ENCODE measurements at places on chromosomes 5 and 9.

- DNase-seq: no peak
- peaks cover 6% of the 10 kb centered on the region for H3K27me3 ChIP-seq
- no peak overlapping the region for H3K4me3 ChIP-seq
- no peaks in the 10 kb centered on the region for H3K4me1 ChIP-seq
Observed at GRCh38 chr5:125043781-125044391, 297.4 kb upstream of the ZNF608 start.

DNA sequence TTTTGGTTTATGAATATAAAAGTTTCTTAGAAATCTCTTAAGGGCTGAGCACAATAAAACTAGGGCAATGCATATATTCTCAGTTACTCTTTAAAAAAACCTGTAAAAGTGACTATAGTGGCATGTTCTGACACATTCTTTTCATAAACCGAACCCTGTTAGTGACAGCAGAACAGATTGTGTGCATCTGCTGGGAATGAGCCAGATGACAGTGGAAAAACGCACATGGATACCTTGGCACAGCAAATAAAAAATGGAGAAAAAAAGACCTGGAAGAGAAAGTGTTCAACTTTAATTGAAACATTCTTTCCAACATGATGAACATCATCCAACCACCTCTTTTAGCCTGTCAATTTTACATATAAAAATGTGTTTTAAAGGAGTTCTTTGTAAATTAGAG, 12.7 kb downstream of the MEF2C start:
- H3K27ac ChIP-seq: no peak overlapping the region
- H3K27me3 ChIP-seq: no peaks in the 10 kb centered on the region
- H3K4me1 ChIP-seq: peaks cover 12% of the 10 kb centered on the region
- DNase-seq: no peak

- H3K27ac ChIP-seq: no peak overlapping the region
- H3K36me3 ChIP-seq: no peaks in the 10 kb centered on the region
- DNase-seq: no peak
- H3K4me1 ChIP-seq: no peaks in the 10 kb centered on the region
Observed at GRCh38 chr5:151764801-151765200, 6.4 kb upstream of the ATOX1 start.

DNA sequence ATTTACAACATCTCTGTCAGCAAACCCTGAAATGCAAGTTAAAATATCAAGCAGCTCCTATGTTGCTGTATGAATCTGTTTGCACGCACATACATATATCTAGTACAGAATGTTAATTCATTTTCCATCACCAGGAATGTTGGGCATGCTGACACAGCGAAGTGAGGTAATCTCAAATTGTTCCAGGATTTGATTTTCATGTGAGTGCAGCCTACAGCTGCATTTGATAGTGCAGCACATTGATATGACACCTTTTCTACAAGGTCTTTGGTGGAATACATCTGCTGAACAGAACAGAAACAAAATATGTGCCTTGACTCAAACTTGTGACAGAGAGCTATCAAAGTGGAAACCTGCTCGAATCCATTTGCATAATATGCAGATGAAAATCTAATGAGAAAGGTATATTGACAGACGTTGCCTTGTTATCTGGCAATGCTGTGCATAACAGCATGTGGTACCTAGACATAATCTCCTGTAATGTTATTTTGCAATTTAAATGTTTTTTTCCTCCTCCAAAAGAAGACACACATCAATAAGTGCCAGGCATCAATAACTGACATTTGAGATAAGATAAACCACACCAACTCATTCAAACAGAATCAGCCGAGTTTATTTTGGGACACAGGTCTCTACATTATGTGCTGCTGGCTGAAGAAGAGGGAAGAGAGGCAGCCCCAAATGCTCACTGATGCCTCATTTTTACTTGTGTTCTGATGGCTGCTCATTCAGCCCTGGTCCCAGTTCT, 512.2 kb downstream of the ZNF608 start:
- no peaks in the 10 kb centered on the region for H3K4me1 ChIP-seq
- DNase-seq: no peak
- H3K36me3 ChIP-seq: no peaks in the 10 kb centered on the region
- H3K27me3 ChIP-seq: no peaks in the 10 kb centered on the region
- H3K27ac ChIP-seq: no peak overlapping the region

DNA sequence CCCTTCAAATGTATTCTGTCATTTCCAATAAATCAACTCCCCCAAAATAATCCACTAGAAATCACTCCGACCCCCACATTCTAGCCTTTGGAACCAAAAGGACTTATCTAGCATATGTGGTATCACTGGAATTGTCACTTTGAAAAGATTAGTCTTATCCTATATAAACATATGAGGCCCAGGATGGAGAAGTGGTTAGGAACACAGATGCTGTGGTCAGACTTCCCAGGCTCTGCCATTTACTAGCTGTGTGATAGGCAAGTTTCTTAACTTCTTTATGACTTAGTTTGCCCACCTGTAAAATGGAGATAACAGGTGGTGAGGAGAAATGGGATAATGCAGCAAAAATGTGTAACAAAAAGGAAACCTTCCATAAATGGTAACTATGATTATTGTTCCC, 62.0 kb upstream of the GLRX start:
- no peak for DNase-seq
- H3K27me3 ChIP-seq: no peaks in the 10 kb centered on the region
- peak overlapping the region; percentile 39 for H3K27ac ChIP-seq
- H3K4me1 ChIP-seq: peaks cover 19% of the 10 kb centered on the region

DNA sequence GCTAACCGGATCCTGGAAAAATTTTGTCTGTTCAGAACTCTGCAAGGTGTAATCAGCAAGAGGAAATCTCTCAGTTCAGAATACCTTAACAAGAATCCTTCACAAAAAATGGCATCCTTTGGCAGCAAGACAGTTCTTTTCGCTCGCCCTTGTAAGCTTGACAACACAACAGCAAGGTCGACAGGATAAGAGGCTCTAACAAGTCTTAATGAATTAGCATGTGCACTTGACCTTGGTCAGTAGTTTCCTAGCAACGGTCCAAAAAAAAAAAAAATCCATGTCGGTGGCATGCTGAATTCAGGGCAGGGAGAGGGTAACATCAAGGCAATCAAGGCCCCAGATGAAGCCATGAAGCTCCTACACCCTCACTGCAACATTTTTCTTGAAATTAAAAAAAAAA, 172.8 kb downstream of the APBA1 start:
- no peaks in the 10 kb centered on the region for H3K36me3 ChIP-seq
- H3K4me3 ChIP-seq: no peak overlapping the region
- peaks cover 6% of the 10 kb centered on the region for H3K27me3 ChIP-seq
- DNase-seq: no peak
- H3K4me1 ChIP-seq: no peaks in the 10 kb centered on the region

DNA sequence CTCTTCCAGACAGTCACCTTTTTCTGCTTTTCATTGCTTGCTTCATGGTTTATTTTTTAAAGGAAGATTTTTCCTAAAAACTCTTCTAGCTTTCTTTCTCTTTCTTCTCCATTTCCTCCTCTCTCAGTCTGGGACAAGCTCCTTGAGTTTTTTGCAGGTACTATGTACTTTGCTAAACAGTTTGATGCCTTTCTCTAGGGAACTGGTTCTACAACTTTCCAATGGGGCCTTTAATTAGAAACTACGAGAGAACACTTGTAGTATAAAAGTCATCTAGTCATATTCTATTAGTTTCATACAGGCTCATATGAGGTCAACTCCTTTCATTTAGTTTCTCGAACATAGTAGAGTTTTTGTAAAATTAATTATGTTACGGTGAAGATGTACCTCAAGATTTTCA, 189.6 kb downstream of the DOCK8 start:
- no peak overlapping the region for H3K4me3 ChIP-seq
- no peaks in the 10 kb centered on the region for H3K27me3 ChIP-seq
- H3K27ac ChIP-seq: no peak overlapping the region
- no peaks in the 10 kb centered on the region for H3K4me1 ChIP-seq

- no peak for DNase-seq
- no peaks in the 10 kb centered on the region for H3K36me3 ChIP-seq
- no peak overlapping the region for H3K4me3 ChIP-seq
- H3K4me1 ChIP-seq: no peaks in the 10 kb centered on the region
Observed at GRCh38 chr5:9429691-9430215, 116.1 kb downstream of the SEMA5A start.

- DNase-seq: no peak
- H3K27ac ChIP-seq: peak overlapping the region; percentile 86
- H3K27me3 ChIP-seq: no peaks in the 10 kb centered on the region
- H3K4me3 ChIP-seq: peak overlapping the region; percentile 38
Observed at GRCh38 chr5:88979244-88979643, 96.3 kb upstream of the MEF2C start.

GRCh38 chr9:95206143-95206542, 111.4 kb downstream of the FANCC start:
- H3K4me1 ChIP-seq: no peaks in the 10 kb centered on the region
- H3K4me3 ChIP-seq: no peak overlapping the region
- H3K27ac ChIP-seq: no peak overlapping the region
- DNase-seq: no peak
- H3K36me3 ChIP-seq: no peaks in the 10 kb centered on the region
- no peaks in the 10 kb centered on the region for H3K27me3 ChIP-seq

GRCh38 chr5:173308226-173308625, 20.0 kb downstream of the STC2 start:
- no peak for DNase-seq
- H3K27me3 ChIP-seq: peaks cover 28% of the 10 kb centered on the region
- no peak overlapping the region for H3K4me3 ChIP-seq
- no peaks in the 10 kb centered on the region for H3K4me1 ChIP-seq
- no peak overlapping the region for H3K27ac ChIP-seq

GRCh38 chr9:23698161-23698560, 127.9 kb downstream of the ELAVL2 start:
- no peaks in the 10 kb centered on the region for H3K27me3 ChIP-seq
- no peak for DNase-seq
- H3K27ac ChIP-seq: no peak overlapping the region
- H3K36me3 ChIP-seq: no peaks in the 10 kb centered on the region

DNA sequence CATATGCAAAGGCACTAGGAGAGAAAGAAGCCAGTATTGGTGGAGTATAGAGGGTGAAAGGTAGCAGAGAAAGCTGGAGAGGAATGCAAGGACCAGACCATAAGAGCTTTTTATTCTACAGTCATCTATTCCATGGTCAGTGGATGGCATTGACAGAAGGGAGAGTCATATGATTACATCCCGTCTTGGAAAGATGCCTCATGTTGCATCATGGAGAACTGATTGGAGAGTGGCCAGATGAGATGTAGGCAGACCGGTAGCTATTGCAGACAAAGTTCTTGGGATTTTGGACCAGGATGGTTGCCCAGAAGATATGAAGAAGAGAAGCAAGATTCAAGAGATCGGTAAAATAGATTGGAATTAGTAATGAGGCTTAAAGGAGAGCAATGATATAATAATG, 260.7 kb downstream of the CHSY3 start:
- no peak overlapping the region for H3K27ac ChIP-seq
- H3K4me3 ChIP-seq: no peak overlapping the region
- no peaks in the 10 kb centered on the region for H3K27me3 ChIP-seq
- H3K36me3 ChIP-seq: no peaks in the 10 kb centered on the region
- H3K4me1 ChIP-seq: no peaks in the 10 kb centered on the region

- H3K27me3 ChIP-seq: peaks cover 20% of the 10 kb centered on the region
- H3K27ac ChIP-seq: no peak overlapping the region
- H3K36me3 ChIP-seq: no peaks in the 10 kb centered on the region
- no peaks in the 10 kb centered on the region for H3K4me1 ChIP-seq
- no peak for DNase-seq
Observed at GRCh38 chr5:174832811-174833210, 108.4 kb downstream of the MSX2 start.

- H3K36me3 ChIP-seq: peaks cover 5% of the 10 kb centered on the region
- peaks cover 4% of the 10 kb centered on the region for H3K27me3 ChIP-seq
- no peak overlapping the region for H3K4me3 ChIP-seq
- no peak overlapping the region for H3K27ac ChIP-seq
- DNase-seq: no peak
Observed at GRCh38 chr5:3661755-3662296, 66.2 kb downstream of the IRX1 start.

DNA sequence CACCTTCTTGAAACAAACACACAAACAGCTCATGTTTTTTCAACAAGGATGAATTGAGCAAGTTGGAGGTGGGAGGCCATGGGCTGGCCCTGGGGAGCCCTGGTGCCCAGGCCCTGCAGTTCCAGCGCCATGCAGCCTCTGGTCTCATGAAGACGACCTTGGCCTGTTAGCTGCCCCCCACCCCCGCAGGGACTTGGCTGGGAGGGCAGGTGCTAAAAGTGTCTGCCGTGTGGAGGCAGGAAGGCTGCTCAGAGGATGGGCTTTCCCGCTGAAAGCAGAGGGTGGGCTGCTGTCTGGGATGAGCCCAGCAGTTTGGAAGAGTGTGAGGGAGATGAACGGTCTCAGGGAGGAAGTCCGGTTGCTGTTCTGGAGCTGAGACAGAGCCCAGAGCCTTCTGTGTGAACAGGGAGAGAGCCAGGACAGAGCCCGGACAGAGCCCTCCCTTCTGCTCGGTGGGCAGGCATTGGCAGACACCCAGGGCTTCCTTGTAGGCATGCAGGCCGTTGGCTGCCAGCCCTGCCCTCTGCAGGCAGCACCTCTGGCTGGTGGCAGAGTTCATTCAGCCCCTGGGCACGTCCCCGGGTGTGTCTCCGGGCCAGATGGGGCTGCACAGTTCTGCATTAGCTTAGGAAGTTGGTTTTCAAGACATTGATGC, 18.7 kb downstream of the ROPN1L start:
- no peak overlapping the region for H3K4me3 ChIP-seq
- H3K27ac ChIP-seq: no peak overlapping the region
- H3K4me1 ChIP-seq: no peaks in the 10 kb centered on the region
- no peaks in the 10 kb centered on the region for H3K36me3 ChIP-seq
- DNase-seq: no peak

GRCh38 chr9:124392871-124393460, 22.3 kb downstream of the PSMB7 start:
- no peak overlapping the region for H3K27ac ChIP-seq
- DNase-seq: no peak
- H3K27me3 ChIP-seq: no peaks in the 10 kb centered on the region
- peaks cover 6% of the 10 kb centered on the region for H3K36me3 ChIP-seq

DNA sequence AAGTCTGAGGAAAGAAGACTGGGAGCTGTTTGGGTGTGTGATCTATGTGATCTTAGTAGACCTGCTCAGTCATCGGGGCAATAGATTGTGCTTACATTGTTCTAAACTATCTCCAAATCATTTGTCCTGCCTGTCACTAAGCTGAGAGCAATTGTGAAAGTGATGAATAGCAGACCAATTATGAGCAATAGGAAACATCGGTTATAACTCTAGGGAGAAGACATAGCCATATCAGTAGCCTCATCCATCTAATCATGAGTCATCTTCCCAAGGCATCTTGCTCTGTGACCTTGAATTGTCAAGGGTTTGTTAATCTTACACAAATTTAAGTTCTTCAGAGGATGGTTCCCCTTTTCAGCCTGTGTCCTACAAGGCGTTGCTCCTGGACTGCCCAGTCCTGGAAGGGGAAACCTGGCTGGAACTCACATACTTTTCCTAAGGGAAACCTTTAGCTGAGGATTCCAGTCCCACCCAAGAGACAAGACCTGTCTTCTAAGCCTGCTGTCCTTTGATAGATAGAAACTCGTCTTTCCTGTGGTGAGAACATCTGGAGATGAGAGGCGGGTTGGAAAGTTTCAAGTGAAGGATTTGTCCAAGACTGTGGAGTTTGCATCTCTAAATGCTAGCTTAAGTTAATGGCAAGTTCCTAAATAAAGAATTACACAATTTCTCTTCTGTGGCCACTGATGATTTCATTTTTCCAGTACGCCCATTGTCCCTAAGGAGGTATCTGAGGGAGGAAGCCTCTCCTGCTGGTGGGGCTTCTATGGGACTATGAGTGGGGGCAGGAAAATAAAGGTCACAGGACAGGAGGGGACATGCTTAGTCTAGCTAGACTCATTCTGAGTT, 53.9 kb upstream of the TRIM32 start:
- H3K4me3 ChIP-seq: no peak overlapping the region
- no peaks in the 10 kb centered on the region for H3K4me1 ChIP-seq
- DNase-seq: no peak
- no peaks in the 10 kb centered on the region for H3K36me3 ChIP-seq
- no peaks in the 10 kb centered on the region for H3K27me3 ChIP-seq

Data from natural killer cell treated with Interleukin-12 subunit alpha and Interleukin-12 subunit beta and Interleukin-15 and Interleukin-18, amount 100 ng/mL, for 72 hours (primary cell).